ENCODE measurements at places on chromosomes 2 and 18.

DNA sequence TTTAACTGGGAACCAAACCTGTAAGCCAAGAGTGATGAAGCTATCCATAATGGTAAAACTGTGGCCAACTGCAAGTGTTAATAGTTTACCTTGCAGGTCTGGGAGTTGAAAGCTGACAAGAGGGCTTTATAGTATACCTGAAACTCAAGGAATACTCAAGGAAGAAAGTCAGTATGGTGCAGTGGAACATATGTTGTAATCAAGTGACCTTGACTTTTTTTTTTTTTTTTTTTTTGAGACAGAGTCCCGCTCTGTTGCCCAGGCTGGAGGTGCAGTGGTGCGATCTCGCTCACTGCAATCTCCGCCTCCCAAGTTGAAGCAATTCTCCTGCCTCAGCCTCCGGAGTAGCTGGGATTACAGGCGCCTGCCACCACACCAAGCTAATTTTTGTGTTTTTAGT is 27.6 kb downstream of the VIL1 start:
- DNase-seq = no peak

DNA sequence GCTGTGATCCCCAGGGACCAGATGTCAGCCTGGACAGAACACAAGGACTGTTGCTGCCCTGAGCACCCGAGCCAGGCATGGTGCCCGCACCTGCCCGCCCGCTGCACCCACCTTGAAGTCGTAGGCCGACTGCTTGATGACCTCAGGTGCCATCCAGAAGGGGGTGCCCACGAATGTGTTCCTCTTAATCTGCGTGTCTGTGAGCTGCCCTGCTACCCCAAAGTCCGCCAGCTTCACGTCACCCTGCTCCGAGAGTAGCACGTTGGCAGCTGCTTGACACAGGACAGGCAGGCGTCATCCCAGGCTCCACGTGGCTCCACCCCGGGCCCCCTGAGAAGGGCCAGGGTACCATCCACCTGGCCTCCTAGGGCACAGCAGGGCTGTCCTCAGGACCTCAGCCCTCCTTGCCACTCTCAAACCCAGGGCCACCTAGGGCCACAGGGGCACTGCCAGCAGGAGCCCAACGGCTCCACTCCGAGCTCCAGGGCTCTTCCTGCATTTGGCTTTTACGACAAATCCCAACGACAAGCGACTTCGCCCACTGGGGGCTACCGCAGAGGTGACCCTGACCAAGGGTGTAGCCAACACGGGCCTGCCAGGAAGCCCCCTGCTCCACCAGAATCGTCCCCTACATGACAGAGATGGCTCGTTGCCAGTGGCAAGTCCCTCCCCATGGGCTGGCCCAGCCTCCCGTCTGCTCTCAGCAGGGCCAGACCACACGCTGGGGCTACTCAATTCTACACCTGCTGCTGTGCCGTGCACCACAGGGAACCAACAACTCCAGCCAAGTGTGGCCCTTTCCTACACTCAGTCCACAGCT is 9.0 kb downstream of the STK25 start:
- DNase-seq = no peak

DNA sequence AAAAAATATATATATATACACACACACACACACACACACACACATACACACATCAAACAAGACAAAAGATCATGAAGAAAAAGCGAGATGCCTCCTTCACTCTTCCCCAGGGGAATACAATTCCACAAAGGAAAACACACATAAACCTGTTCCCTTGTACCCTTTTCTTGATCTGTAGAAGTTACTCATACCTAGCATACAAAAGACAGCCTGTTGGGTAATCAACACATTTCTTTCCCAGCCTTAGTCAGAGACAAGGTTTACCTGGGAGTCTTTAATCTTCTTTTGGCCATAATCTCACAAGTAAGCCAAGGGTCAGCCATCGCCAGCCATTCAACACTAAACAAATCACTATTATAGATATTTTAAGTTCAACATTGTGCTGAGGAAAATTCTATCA is 407.0 kb downstream of the SUCLG1 start:
- no peak for DNase-seq

GRCh38 chr2:207109768-207110167 is 56.0 kb downstream of the KLF7 start:
- no peak for DNase-seq

- no peak for DNase-seq
These were observed 451.8 kb downstream of the TGIF1 start for GRCh38 chr18:3901811-3902210.

GRCh38 chr2:20649976-20650375 is 922 bp downstream of the HS1BP3 start:
- no peak for DNase-seq

DNA sequence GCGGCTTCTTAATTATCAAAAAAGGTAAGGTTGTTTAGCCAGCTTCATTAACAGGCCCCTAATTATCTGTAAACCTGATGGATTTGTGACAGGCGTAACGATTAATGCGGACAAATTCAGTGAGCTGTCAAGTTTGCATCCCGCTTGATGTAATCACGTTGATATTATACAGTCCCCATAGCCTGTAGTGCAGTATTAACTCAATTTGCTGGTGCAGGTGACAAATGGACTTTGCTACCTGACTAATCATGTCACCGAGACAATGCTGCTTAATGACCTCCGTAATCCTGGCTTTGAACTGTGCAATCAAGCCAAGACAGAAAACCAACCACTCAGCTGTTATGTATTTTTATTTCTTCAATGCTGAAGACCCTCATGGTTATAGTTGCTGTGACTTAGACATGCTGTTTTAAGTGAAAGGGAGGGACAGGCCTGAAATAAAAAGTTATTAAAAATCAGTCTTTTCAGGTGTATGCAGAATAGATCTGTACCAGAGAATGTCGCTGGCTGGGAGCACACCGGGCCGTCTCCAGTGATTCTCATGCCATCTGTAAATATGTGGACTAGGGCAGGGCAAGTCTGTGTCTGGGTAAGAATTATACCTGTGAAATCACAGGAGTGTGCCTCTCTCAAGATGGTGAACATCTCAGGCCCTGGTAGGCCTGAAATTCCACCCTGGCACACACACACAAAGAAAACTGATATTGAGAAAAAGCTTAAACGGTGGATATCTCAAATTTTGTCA is 4.3 kb downstream of the TSHZ1 start:
- no peak for DNase-seq

DNA sequence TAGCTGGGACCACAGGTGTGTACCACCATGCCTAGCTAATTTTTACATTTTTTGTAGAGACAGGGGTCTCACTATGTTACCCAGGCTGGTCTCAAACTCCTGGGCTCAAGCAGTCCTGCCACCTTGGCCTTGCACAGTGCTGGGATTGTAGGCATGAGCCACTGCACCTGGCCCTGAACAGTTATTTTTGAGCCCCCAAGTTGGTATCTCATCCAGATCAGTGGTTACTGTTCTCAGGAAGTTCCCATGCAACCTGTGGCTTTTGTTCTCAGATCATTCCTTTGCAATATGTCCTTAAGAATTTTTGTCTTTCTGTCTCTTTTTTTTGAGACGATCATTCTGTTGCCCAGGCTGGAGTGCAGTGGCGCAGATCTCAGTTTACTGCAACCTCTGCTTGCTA is 7.7 kb upstream of the CCDC138 start:
- no peak for DNase-seq

DNA sequence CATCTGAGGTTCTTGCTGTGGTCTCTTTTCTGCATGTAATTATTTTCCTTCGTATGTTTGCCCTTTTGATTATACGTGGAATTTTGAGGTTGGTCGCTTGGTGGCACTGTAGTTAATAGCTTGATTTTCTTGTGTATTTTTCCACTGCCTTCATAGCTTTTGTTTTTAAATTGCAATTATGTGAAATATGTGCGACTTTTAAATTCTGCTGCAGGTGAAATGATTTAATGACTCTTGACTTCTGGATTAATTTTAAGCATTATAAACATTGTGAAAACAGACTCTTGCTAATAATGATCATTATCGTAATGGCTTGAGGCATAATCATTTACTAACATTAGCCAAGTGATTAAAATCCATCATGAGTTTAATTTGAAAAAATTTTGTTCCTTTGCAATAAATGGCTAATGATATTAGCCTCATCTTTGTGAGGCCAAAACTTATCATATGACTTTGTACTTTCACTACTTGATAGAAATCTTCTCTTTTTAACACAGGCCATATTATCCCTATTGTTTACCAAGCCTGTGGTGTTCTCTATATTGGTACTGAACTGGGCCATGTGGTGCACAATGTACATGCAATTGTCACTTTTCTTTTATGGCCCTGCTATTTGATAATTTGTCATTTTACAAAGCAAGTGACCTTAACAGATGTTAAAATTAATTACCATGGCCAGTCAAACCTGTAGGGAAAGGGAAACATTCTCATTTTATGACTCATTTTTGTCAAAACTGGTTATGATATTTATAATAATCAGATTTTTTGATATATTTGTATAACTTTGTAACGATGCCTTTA is 62.8 kb upstream of the NEUROD1 start:
- DNase-seq = peak; percentile 5

GRCh38 chr2:108399479-108399878 is 21.7 kb downstream of the SULT1C4 start:
- DNase-seq = no peak

DNA sequence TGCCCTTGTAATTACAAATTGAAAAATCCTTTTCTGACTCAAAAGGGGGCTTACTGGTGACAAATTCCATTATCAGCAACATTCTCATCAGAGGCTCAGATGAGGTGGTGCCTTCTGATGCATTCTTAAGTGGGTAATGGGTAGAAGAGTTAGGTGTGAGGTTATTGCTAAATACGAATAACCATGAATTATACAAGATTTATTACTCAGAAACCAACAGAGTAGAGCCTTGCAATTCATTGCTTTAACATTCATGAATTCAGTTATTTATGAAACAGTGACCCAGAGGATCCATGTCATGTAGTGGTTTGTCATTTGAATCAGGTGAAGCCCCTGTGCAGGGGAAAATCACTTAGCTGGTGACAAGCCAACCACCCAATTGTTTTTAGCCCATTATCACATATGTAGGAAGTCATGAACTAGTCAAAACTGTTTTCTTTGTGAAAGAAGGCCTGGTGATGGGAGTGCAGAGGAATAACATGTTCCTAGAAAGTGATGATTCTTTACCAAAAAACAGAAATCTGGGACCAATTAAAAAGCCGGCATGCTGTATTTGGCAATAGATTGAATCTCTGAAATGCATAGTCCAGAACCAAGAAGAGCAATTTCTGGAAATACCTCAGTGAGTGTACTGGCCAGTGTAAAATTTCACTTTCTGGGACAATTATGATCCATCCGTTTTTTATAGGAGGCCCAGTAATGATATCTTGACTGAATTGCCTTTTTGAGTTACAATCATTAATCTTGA is 70.2 kb downstream of the CRIM1 start:
- no peak for DNase-seq

DNA sequence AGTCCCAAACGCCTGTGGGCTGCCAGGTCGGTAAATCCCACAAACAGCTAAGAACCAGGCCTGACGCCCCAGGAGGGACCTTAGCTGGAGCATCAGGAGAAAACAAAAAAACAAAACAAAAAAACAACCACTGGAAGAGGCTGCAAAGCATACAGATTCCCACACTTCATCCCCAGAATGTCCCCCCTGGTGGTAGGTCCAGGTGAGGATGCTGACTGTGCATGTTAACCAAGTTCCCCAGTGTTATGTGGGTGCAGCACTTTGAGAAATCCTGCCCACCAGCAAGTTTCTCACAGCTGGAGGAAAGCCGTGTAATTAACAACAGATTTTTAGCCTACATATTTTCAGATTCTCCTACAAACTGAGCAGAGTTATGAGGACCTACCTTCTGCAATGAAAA is 15.1 kb downstream of the ST3GAL5 start:
- no peak for DNase-seq

- DNase-seq = no peak
These were observed 23.1 kb downstream of the ELP2 start for GRCh38 chr18:36152781-36153180.

DNA sequence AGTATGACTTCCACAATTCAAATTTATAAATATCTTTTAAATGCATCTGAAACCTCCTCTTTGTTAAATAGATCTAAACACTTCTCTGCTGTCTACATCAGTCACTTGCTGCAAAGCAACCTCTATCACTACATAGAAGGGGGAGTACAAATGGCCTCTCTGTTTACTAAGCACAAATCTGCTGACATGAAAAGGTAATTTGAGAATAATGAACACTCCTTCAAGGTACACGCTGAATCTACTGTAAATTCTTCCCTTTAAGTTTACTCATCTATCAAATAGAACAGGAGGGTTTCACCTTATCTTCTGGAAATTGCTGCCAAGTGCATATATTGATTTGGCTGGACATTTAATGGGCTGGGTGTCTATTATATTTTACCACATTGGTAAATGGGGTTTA is 879.6 kb downstream of the SUCLG1 start:
- DNase-seq = no peak

GRCh38 chr2:241680827-241681599 is 5.6 kb downstream of the DTYMK start:
- DNase-seq = no peak

- DNase-seq = no peak
These were observed 525.5 kb upstream of the CHAC2 start for GRCh38 chr2:53242090-53242489.

DNA sequence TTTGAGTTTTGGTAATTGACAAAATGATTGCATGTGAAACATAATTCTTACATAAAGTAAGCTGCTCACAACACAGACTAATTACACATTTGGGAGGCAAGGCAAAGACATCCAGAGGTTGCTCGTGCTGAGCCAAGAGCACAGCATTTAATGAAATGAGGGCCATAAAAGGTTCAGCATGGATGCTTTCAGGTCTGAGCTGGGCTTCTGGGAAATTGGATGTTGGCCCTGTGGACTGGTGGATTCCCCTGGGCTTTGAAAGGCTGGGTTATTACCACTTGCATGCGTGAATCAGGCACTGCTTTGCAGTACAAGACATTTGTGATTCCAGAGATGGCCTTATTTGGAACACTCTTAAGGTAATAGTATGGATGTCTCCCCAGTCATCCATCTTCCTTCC is 533.5 kb upstream of the NRP2 start:
- DNase-seq = no peak

GRCh38 chr18:75210274-75211001 is at the start of gene TSHZ1:
Gene TSHZ1 (plus strand): TSS chr18:75210797. CDS start chr18:75211877, 1,080 bp downstream.
- peak; percentile 32 for DNase-seq

DNA sequence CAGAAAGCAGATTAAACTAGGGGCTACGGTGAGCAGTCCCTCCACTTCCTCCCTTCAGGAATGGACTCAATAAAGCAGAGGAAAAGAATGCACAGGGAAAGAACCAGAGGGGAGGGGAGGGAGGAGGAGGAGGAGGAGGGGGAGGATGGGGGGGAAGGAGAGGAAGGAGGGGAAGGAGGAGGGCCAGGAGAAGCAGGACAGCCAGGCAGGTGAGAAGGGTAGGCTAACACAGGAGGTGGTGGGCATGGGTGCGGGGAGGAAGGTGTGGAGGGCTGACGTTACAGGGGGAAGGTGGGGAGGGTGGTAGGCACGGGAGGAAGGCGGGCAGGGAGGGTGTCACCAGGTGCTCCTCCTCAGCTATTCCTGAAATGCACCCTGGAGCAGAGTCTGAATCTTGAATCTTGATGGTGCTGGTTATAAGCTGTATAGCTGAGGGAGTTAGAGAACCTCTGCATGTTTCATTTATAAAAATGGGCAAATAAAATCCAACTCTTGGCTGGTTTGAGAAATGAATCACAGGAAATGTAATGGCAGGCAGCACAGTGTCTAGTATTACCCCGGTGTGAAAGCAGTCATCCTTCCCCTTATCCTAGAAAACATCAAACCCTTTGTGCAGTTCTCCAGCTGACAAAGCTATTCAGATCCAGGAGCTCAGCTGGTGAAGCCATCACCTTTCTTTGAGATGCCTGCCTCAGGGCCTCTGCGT is 3.4 kb downstream of the TMEM18 start:
- DNase-seq = no peak
